Activated T-cell treated with anti-CD3 and anti-CD28 coated beads, Interleukin-2, amount 50 U/mL, for 4 hours (primary cell): ENCODE measurements at places on chromosomes 3 and 15. TPM values are rescaled to one million over a fixed set of nuclear protein-coding genes. Genes with fewer than 3 reads are reported as not detected.

UBA7 gene
- total RNA-seq: 27.8 TPM

CX3CR1 gene
- total RNA-seq: 0.32 TPM

IL12A gene
- total RNA-seq: 0.35 TPM

CPOX gene
- 46.0 TPM for total RNA-seq

CCDC13 gene
- 0.35 TPM for total RNA-seq

CPB1 gene
- total RNA-seq: 3.1 TPM

SPG21 gene
- 69.8 TPM for total RNA-seq

ENTPD3 gene
- total RNA-seq: not detected

TIGIT gene
- 20.9 TPM for total RNA-seq

SENP2 gene
- 40.3 TPM for total RNA-seq

KNSTRN gene
- total RNA-seq: 37.0 TPM

CYP1A2 gene
- total RNA-seq: 0.08 TPM

DNA sequence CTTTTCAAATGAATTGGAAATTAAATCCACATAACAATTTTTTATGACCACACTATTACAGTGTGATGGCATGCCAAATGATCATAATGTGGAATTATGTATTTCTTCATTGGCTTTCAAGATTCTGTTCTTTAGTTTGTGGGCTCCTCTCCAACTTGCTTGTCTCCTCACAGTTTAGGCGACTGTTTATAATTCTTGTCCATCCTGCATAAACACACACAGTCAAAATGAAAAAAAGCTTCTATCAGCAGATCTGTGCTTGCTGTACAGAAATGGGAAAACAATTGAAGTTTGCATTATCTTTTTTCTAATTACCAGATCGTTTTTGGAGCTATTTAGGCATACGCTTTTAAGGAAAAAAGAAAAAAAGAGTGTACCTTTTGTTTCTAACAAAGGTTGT lies 37.0 kb downstream of the OPA1 start:
- no peak for DNase-seq

DNA sequence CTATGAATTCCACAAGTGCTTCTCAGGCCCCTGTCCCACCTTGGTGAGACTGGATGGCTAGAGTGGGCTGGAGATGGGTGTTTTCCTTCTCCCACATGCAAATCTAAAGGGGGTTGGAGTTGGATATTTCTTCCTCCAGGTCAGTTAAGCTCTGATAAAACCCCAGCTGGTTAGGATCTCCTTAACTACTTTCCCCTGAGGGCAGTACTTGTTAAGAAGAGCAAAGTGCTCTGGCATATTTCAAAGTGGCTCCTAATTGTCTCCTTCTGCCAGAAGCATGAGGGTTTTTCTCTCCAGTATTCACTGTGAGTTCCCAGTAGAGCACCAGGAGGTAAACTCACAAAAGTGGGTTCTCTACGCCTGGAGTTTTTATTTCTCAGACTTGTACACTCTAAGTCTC lies 31.4 kb downstream of the COL6A6 start:
- DNase-seq: no peak

DNA sequence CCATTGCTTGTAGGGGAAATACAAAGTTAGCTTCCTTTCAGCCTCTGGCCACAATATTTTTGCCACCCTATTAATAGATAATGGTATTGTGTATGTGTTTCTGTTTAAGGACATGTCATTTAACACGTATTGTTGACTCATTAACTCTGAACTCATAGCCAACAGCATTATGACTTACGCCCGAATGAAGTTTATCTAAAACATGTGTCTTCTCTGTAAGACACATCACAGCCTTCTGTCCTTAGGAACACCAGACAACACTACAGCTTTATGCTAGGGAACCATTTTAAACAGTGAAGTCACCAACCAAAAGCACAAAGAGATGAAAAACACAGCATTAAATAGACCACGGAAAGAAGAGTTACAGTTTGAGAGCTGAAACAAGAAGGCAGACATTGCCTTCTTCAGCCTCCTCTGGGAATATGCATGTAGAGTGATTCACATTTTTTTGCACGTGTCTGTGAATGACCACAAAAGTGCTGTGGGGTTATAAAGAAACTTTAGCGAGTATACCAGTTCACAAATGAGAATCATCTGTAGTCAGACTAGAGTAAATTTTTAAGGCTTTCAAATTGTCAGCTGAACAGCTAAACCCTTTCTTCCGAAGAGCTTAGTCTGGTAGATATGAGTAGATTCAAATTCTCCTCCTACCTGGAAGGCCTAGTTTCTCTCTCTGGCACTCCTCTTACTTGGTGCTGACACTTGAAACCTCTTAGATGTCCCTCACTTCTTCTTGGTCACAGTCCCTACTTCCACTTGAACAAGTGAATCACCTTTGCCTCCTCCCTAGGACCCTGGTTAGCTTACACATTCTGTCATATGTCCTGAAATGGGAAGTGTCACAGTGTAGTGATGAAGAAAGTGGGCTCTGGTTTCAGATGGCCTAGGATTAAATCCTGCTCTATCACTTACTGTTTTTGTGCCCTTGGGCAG lies 32.2 kb downstream of the MCTP2 start:
- no peak for DNase-seq

GRCh38 chr3:140559546-140559945 lies 118.3 kb upstream of the TRIM42 start:
- DNase-seq: no peak

GRCh38 chr3:160837394-160837980 lies 81.5 kb downstream of the PPM1L start:
- DNase-seq: no peak

DNA sequence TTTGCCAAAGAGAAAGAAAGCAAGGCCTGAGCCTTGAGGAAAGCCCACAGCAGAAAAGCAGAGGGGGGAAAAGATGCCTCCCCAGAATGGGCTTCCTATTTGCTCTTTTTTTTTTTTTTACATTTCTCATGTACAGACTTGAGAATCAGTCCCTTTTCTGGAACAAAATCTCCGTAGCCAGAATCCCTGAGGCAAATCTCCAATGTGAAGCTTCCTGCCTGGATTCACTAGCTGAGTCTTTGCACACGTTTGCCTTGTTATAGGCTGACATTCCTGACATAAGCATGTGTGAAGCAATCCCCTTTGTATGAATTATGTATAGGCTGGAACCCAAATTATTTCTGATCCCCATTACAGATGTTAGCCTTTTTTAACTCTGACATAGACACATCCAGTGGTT lies 52.2 kb upstream of the ACTL6A start:
- no peak for DNase-seq

- no peak for DNase-seq
These were observed 82.7 kb downstream of the TLE3 start for GRCh38 chr15:70014860-70015490.

DNA sequence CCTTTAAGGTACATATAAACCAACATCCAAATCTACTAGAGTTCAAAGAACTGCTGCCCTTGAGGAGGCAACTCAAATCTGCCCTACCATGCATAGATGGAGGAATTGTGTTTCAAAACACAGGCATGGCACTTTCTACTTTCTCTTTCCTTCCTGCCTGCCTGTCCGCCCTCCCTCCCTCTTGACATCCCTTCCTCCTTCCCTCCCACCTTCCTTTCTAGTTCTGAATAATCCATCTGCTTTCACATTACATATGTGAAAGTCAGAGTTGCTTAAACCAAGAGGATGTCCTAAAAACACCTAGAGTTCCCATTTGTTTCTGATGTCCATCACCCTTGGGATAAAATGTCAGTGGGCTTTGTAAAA lies 537.6 kb downstream of the FOXP1 start:
- DNase-seq: no peak

DNA sequence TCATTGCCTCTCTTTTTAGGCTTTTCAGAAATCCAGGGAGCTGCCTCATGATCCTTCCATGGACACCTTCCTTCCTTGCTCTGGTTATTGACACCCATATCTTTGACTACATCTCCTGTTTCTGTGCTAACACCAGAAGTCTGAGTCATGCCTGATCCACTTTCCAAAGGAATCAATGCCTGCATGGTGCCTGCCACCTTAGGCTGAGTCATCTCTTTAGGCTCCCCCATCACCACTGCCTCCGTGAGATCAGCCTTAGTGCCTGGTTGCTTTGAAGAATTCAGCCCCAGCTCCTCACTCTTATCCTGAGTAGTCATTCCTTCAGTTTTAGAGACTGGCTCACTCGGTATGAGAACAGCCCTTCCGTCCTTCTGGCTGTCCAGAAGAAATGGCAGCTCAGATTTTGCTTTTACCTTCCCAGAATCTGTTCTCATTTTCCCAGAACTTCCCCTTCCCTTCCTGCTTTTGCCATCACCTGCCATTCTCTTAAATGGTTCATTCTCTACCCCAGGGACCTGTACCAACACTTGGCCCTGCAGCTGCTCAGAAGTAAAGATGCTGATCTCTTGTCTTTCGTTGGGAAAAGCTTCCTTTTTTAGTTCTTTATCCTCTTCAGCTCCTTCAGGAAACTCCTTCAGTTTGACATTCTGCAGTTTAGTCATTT lies 105.3 kb downstream of the MAP4 start:
- DNase-seq: no peak
